ENCODE measurements at places on chromosomes 12 and 14.
A peak's percentile ranks its signal among the peaks of the same experiment; 100 is the strongest.

GRCh38 chr12:104702565-104703139, 245.9 kb downstream of the CHST11 start:
- DNase-seq, result no peak

- peak; percentile 38 for DNase-seq
Observed at GRCh38 chr14:105501504-105502291, 10.7 kb downstream of the TEDC1 start.

DNA sequence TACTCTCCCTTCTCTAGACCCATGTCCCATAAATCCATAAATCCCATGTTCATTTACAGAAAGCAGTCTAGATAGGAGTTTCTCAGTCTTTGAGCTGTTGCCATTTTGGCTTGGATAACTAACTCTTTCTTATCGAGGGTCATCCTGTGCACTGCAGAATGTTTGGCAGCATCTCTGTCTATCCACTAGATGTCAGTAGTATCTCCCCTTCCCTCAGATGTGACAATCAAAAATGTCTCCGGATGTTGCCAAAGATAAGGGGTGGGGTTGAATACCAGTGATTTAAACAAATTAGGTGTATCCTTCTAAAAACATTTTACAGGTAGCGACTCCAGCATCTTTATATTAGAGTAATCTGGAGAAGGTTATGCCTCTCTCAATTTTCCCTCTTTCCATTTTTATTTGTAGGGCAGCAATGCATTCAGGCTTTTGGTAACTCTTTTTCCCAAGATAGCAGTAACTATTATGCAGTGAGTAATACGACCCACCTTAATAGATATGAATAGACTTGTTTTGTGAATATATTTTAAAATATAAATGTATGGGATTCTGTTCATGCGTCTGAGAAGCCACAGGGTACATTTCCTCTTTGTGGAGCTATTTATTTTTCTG, 100.7 kb downstream of the LRRK2 start:
- DNase-seq, result peak; percentile 23

DNA sequence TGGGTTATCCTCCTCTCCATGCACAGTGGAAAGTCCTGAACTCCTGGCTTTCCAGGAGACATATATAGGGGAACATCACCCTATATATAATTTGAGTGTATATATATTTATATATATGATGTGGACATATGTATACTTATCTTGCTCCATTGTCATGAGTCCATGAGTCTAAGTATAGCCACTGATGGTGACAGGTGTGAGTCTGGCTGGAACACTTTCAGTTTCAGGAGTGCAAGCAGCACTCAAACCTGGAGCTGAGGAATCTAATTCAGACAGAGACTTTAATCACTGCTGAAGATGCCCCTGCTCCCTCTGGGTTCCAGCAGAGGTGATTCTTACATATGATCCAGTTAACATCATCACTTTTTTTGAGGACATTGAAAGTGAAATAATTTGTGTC, 4.4 kb downstream of the SSTR1 start:
- DNase-seq, result no peak

- no peak for DNase-seq
Observed at GRCh38 chr12:48686615-48687334, 4.7 kb upstream of the KANSL2 start.

DNA sequence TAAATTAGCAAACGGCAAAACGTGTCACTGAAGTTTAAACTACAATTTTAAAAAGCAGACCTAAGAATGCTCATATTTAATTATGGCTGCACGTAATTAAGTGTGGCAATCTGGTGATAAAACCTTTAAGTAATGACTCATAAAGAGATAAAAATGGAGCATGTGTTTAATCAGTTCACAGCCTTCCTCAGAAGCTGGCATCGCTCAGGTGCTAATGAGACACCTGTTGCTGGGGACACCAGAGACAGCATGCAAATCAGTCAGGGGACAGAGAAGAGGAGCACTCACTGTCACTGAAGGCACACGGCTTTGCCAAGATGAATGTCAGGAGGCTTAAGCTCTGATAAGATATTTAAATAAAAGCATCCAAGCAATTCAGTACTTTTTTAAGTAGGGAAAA, 840.3 kb downstream of the GALC start:
- no peak for DNase-seq

DNA sequence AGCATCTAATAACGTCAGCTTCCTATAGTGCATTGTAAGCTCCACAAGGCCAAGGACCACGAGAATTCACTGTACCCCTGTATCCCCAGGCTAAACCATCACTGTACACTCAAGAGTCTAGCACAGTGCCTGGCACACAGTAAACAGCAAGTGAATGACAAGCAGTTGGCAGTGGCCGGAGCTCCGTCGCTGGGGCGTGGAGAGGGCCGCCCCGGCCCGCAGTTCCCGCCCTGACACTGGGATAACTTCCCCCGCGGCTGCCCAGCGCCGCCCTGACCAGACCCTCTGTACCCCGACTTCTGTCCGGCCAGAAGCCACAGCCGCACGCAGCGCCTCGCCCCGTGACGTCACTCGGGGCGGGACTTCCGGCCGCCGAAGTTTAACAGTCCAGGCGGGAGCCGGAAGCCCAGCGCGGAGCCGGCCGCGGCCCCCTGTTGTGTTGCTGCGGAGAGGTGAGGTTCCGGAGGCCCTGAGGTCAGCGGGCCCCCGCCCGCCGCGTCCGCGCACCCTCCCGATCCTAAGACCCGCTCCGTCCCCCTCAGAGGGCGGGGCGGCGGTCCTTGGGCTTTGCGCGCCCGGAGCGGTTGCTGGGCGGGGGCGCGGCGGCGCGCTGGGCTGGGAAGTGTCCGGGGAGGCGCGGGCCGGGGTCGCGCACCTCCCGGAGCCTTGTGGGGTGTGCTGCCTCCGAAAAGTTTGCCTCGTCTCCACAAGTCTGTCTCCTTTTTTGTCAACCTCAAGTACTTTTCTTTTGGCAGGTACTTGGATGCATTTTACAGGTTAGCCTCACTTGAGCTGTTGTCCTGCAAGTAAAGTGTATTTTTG, at the start of gene NEDD1:
Gene NEDD1 (plus strand): TSS at position 409 of the 822 bp plus-strand sequence. CDS start 2,503 bp downstream, outside the sequence.
- peak; percentile 87 for DNase-seq

DNA sequence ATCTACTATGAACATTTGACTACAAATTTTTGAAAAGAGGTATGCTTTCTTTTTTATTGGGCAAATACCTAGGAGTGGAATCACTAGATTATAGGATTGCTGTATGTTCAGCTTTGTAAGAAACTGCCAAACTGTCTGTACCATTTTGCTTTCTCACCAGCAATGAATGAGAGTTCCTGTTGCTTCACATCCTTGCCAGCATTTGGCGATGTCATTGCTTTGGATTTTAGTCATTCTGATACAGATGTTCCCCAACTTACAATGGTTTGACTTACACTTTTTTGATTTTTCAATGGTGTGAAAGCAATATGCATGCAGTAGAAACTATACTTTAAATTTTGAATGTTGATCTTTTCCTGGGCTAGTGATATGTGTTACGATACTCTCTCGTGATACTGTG, 328.7 kb downstream of the RAD51B start:
- DNase-seq, result no peak

DNA sequence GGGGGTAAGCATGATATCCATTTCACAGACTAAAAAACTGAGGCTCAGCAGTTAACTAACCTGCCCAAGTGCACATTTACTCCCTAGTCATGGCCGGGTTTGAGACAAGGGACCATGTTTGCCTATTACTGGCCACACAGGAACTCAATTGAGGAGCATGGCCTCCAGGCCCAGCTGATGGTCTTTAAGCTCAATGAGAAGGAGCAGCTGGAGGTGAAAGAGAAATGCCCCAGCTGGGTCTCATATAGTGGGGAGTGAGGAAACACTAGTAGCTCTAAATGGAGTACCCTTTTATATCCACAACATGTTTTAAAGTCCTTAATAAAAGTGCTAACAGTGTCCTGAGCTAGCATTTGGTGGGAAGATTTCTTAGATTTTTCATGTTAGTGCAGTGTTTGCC, 1.6 kb downstream of the TDP1 start:
- no peak for DNase-seq

GRCh38 chr14:41541333-41541732, 65.3 kb upstream of the LRFN5 start:
- DNase-seq, result no peak
